ENCODE measurements at places on chromosomes 3 and 15. TPM values are rescaled to one million over a fixed set of nuclear protein-coding genes. Genes with fewer than 3 reads are reported as not detected.

The SPATA12 gene
- total RNA-seq = 0.29 TPM

The PRR20G gene
- total RNA-seq = not detected

The CD96 gene
- 6.2 TPM for total RNA-seq

The FRMD5 gene
- total RNA-seq = 1.6 TPM

The GOLGA8O gene
- total RNA-seq = 0.33 TPM

The SLC6A6 gene
- total RNA-seq = 52.4 TPM

The COPG1 gene
- total RNA-seq = 82.6 TPM

The HEXA gene
- total RNA-seq = 81.1 TPM

The HEG1 gene
- 45.1 TPM for total RNA-seq

Data from breast epithelium (tissue), 4 donors.